ENCODE measurements at places on chromosomes 1 and 21. TPM values are rescaled to one million over a fixed set of nuclear protein-coding genes. Genes with fewer than 3 reads are reported as not detected.

GRCh38 chr1:169909499-169909898 is 15.8 kb upstream of the SCYL3 start:
- DNase-seq: no peak

- DNase-seq: peak; percentile 7
Observed at GRCh38 chr1:61674221-61674620, 50.7 kb downstream of the TM2D1 start.

GRCh38 chr1:112284796-112285195 is 111.2 kb upstream of the CTTNBP2NL start:
- DNase-seq: no peak

Gene IGFN1
- total RNA-seq: 0.16 TPM

Gene COL11A1
- total RNA-seq: not detected
